Stimulated activated CD4-positive, alpha-beta T cell treated with anti-CD3 and anti-CD28 coated beads, Interleukin-2, amount 100 ng/mL, for 24 hours (primary cell): ENCODE measurements at places on chromosomes 7 and 10.

DNA sequence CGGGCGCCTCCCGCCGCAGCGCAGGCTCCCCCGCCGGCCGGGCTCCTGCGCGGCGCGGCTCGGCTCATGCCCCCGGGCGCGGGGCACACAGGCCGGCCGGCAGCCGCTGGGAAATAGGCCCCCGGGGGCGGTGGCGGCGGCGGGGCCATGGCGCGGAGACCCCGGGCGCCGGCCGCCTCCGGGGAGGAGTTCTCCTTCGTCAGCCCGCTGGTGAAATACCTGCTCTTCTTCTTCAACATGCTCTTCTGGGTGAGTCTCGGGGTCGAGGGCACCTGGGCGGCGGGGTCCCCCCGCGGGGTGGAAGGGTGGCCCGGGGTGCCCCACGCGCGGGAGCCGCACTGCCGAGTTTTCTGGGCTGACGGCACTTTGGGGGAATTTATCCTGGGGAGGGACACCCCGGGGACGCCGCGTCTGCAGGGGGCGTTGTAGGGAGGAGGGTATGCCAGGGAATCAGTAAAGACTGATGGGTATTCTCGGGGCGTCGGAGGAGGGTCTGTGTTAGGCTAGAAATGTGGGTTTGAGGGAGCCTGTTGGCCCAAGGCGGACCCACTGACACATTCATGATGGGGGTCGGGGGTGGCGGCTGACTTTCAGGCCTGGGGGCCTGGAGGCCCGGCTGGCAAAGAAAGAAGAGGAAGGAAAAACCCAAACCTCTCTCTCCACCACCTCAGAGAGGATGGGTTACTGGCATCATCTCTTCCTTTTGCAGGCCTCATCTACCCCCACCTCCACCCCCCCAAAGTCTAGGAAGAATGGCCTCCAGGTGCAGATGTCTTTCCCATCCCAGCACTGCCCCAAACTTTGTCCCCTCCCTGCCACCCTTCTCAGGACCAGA is 544 bp downstream of the TSPAN33 start:
- DNase-seq: peak; percentile 28

- DNase-seq: peak; percentile 51
Measured at GRCh38 chr10:102230264-102230860, 4.3 kb downstream of the ELOVL3 start.

DNA sequence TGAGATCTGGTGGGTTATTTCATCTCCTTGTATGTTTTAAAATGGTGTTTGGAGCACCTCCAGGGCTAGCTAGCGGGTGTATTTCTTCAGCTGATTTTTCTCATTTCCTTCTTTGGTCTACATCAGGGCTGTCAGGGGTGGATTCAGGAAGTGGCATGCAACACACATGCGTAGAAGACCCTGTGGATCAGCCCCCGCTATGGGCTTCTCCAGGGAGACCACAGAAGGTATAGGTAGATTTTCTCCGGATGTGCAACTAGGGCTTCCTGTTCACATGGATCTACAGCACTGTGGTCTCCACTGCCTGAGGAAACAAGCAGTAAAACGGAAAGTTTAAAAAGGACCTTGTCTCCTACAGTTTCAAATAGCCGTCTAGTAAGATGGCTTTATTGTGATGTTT is 10.4 kb downstream of the NUB1 start:
- peak; percentile 52 for DNase-seq

- DNase-seq: no peak
Measured at GRCh38 chr7:134639683-134640279, 6.9 kb upstream of the BPGM start.

GRCh38 chr7:105230486-105230885 is 158.2 kb downstream of the SRPK2 start:
- DNase-seq: no peak

DNA sequence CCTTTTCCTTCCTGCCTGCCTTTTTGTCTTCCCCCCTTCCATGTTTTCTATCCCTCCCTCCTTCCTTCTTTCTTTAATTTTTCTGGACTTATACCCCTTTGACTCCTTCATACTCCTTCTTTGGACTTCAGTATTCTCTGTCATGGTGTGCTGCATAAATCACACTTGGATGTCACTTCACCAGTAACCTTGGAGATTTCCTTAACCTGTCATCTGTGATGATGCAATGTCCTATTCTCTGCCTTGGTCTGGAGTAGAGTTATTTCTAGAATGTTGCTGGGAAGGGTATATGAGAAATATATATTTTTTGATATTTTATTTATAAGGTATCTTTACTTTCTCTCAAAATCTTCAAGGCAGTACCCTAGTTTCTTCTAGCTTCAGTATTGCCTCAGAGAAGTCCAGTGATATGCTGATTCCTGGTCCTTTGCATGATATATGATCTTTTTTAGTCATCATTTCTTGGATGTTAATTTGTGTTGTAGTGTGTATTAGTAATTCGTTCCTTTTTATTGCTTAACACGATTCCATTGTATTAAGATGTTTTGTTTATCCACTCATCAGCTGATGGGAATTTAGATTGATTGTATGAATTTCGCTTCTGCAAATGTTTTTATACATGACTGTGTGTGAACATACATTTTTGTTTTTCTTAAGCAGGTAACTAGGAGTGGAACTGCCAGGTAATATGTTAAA is 206.9 kb upstream of the MBL2 start:
- no peak for DNase-seq
